8988T (cell line): ENCODE measurements at places on chromosomes 3 and 15.

- no peak for DNase-seq
Measured at GRCh38 chr3:50473768-50474167, 29.7 kb downstream of the CACNA2D2 start.

- no peak for DNase-seq
Measured at GRCh38 chr3:55687526-55687925, 200.4 kb upstream of the WNT5A start.

DNA sequence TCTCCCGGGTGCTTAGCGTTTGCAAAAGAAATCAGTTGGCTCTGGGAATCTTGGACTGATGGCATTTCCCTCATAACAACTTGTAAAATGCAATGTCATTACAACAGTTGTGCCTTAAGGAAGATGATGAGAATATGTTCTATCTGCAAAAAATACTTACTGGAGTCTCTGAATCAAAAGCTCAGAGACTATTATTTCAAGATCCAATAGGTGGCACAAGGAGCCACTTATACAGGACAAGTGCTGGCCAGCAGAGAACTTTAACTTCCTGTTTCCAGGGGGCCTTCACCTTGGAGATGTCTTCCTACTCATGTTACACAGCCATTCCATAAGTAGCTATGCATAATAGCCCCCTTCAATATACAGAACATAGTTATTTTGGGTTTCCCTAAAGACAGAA lies 8.9 kb upstream of the RPS27L start:
- no peak for DNase-seq

- no peak for DNase-seq
Measured at GRCh38 chr3:136336329-136337100, 86.4 kb downstream of the PCCB start.

DNA sequence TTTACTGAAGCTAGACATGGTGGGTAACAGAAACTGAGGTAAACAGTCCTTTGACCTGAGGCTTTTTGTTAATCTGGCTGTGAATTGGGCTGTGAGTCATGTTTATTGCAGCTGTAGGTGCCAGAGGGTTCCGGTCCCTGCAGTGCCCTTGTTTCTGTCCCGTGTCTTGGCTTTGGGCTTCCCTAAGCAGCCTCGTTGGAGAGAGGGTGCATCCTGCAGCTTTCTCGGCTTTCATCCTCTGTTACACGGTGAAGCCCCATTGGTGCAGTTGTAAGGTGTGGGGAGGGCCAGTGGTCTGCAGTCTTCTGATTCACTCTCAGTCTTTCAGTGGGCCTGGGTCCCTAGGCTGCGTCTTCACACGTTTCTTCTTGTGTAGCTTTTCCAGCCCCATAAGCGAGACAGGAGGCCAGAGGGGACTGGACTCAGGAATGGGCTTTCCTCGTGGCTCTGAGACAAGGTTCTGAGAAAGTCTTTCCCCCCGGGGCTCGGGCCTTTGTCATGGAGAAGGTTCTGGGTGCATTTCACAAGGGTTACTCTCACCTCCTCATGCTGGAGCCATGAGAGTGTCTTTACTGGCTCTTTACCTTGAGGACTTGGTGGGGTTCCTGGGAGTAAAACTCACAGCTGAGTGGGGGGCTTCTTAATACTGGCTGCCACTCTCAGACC lies 33.1 kb downstream of the ASB7 start:
- DNase-seq: no peak

GRCh38 chr3:150401285-150401684 lies 6.8 kb upstream of the TSC22D2 start:
- no peak for DNase-seq

GRCh38 chr3:49092938-49093852 lies 676 bp downstream of the QRICH1 start:
- peak; percentile 59 for DNase-seq

DNA sequence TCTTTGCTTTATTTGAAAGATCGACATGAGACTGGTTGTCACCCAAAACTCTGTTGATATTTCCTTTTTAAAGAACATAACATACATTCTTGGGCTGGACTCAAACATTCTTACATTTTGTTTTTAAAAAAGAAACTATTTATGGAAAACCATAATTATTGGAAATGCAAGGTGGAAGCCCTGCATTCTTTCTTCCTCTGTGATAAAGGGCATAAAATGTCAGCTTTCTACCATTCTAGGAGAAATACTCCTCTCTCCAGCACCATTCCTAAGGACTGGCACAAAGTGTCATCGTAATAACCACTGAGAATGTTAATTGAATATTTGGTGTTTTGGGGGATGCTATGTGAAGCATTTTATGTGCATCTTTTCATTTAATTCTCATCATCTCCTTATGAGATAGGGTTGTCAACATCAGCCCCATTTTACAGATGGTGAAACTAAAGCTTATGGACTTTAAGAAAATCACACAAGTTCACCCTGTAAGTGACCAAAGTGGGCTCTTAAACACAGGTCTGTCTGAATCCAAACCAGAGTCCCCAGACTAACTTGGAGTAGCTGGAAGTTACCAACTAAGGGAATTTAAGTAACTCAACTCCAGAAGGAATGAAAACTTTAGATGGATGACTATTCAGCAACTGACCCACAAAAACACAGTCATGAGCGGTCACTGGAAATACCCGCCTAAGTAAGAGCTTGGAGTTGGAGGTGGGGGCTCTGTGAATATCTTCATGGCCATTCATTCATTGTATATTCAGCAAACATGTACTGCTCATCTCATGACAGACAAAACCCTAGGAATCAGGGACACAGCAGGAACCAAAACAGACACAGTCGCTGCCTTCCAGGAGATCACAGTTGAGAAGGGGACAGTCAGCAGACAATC lies 45.9 kb upstream of the LMCD1 start:
- DNase-seq: no peak

- DNase-seq: no peak
Measured at GRCh38 chr3:184636741-184637316, 75.0 kb downstream of the MAGEF1 start.

- no peak for DNase-seq
Measured at GRCh38 chr15:78540871-78541743, 863 bp downstream of the PSMA4 start.

DNA sequence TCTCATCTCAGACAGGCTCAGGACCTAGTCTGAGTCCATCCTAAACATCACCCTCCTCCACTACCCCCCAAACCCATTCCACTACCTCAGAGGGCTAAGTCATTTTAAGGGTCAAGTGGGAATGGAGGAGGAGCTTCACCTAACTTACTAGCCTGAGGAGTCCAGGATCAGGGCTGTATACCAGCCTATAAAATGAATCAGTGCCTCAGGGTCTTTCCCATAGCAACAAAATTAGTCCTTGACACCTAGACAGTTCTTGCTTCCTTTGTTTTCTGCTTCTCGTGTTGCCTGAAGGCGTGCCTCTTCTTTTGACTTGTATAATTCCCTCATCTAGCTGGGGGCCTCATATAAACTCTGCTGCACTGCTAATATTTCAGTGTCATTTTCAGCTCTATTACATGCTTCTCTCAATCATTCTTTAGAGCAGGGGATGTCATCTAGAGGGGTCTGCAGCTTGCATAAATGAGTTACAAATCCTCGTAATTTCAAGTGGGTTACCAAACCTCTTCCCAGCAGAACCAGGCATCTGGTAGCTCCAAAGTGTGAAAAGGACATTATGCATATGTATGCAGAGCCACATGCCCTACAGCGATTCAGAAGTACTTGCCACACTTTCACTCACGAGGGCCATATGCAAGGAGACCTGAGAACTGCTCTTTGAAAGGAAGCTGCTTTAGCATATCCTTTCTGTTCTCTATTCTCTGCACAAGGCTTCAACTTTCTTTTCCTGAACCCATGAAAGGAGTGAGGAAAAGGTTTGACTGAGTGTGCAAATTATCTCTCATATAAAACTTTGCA lies 311.7 kb upstream of the SEMA6D start:
- no peak for DNase-seq

DNA sequence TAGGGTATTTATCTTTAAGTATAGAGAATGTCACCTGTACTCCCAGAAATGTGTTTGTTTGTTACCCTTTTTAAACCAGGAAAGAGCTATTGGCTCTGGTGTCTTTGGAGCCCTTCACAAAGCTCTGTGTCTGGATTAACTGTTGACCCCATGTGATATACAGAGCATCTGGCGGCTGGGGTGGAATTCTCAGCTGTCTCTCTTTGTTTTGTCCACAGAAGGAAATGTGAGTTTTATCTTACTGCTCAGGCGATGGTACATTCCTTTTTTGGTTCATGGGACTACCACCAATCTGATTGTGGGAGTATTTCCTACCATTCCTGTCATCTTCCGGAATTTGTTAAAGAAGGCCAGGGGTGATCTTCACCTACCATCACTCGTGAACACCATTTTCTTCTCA lies 120.3 kb downstream of the AKAP13 start:
- DNase-seq: no peak

- peak; percentile 65 for DNase-seq
Measured at GRCh38 chr3:157081626-157082210, 78.2 kb downstream of the CCNL1 start.

DNA sequence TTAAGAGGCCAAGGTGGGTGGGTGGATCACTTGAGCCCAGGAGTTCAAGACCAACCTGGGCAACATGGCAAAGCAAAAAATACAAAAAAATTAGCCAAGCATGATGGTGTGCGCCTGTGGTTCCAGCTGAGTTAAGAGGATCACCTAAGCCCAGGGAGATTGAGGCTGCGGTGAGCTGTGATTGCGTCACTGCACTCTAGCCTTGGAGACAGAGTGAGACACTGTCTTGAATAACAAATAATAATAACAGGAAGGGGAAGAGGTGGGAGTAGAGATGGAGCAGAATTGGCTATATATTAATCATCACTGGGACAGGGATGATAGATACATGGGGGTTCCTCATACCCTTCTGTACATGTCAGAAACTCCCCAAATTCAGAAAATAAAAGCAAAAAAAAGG lies 23.8 kb upstream of the NMB start:
- no peak for DNase-seq

GRCh38 chr3:29627136-29628117 lies 346.6 kb downstream of the RBMS3 start:
- DNase-seq: no peak

- DNase-seq: peak; percentile 73
Measured at GRCh38 chr3:14791343-14791945, 27.3 kb upstream of the FGD5 start.

GRCh38 chr3:52404391-52404790 lies 40.5 kb downstream of the SEMA3G start:
- DNase-seq: no peak

DNA sequence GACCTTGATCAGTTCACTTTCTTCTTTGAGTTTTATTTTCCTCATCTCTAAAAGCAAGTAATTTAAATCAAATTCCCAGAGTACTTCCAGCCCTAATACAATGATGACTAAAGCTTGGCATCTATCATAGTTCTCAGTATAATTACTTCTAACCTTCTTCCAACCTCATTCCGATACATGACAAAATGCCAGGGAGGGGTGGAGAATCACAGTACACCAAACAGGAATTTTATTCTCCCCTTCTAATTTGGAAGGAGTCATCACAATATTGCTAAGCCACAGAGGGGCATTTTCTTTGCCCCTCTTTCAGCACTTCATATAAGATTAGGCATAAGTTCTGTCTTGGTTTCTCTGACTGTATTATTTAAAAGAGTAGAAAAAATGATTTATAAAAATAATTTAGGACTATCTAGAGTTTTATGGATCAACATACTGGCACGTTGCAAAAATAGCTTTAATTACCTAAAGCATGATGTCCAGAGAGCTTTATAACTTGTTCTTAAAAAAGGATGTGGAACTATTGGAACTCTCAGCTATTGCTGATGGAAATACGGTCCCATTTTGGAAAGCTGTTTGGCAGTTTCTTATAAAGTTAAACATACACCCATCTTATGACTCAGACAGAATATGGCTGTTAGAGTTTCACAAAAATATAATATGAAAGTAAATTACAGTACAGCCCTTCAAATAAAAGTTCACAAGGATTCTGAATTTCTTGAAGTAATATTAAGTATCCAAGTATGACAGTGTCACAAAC lies 86.9 kb upstream of the UBE2E2 start:
- DNase-seq: no peak

DNA sequence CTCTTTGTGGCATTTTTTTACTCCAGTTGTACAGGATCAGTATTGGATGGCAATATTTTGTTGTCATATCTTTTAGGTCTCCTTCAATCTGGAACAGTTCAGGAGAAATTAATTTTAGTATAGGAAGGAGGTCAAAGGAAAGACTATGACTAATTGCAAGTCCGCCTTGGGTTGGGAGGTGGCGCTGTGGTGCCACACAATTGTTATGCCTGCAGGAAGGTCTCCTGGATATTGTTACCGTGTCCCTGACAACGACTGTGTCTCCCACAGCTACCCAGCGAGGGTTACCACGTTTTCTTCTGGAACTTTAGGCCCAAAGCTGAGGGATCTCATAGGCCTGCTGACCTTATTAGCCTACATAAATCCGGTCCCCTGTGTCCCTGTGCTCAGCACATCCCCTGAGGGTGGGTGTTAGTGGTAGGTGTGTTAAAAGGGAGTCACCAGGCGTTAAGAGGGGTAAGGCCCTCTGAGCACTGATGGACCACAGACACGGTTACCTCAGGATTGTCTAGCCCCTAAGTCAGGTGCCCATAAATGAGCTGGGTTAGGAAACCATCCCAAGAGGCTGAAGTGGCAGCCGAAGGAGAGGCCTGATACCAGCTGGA lies 31.5 kb downstream of the KCNAB1 start:
- DNase-seq: peak; percentile 21

- DNase-seq: no peak
Measured at GRCh38 chr15:33985751-33986150, 17.5 kb downstream of the CHRM5 start.

- no peak for DNase-seq
Measured at GRCh38 chr3:26460985-26461384, 161.6 kb upstream of the LRRC3B start.

- no peak for DNase-seq
Measured at GRCh38 chr3:4900298-4900697, 78.9 kb upstream of the BHLHE40 start.

DNA sequence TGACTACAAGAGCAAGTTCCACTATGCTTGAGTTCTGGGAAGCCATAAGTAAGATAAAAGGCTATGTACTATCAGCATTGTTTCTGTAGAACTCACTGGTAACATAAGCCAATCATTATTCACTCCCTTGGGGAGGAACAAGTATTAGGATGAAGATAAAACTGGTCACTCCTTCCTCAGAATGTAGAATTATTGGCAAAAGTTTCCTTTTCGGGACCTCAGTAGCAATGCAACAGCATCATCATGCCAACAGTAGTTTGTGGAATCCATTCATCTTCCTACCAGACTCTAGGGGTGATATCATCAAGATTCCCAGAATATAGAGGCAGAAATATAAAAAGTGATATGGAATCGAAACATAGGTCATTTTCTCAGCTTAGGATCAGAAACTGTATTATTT lies 209.5 kb downstream of the PLOD2 start:
- DNase-seq: no peak

DNA sequence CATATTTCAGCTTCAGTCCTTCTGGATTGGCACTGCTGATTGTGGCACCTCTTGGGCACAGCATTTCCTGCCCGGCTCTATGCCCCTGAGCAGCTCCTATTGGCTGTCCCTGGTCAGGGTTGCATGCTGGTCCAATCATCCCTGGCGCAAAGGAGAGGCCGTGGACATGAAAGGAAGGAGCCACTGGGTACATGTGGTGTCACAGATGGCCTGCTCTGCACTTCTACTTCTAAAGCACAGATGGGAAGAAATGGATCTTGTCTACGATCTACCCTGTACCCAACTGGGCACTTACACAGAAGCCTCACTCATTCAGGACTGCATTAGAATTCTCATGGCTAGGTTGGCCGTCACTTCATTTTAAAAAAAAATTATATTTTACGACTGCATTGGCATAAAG lies 232.5 kb downstream of the SHQ1 start:
- DNase-seq: no peak

GRCh38 chr15:98437752-98438151 lies 210.6 kb upstream of the IGF1R start:
- DNase-seq: no peak

- peak; percentile 51 for DNase-seq
Measured at GRCh38 chr3:129224984-129225393, 24.4 kb upstream of the COPG1 start.

- DNase-seq: no peak
Measured at GRCh38 chr15:40190591-40190990, 29.7 kb downstream of the BUB1B start.
